ENCODE measurements at places on chromosomes 2 and 18.

- DNase-seq: no peak
Measured at GRCh38 chr2:223587301-223587700, 14.9 kb downstream of the SCG2 start.

- no peak for DNase-seq
Measured at GRCh38 chr18:8241731-8242130, 367.5 kb upstream of the RAB12 start.

- DNase-seq: no peak
Measured at GRCh38 chr2:181142514-181142913, 162.1 kb downstream of the UBE2E3 start.

DNA sequence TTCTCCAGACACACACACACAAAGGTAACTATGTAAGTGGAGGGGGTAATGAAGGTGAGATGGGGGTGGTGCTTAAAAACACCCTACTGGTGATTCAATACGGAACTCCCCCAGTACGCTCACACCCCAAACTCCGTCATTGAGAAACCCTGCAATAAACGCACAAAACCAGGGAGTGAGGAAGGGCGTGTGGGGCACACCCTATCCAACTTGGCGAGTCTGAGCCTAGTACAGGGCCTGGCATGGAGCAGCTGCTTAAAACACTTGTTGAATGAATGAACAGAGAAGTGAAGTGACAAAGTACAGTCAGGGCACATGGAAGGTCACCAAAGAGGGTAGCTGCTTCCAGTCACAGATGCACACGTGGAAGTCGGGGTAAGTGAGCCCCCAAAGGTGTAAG is 146.8 kb upstream of the SMAD2 start:
- no peak for DNase-seq

- DNase-seq: no peak
Measured at GRCh38 chr2:44009136-44009735, 13.4 kb upstream of the LRPPRC start.

DNA sequence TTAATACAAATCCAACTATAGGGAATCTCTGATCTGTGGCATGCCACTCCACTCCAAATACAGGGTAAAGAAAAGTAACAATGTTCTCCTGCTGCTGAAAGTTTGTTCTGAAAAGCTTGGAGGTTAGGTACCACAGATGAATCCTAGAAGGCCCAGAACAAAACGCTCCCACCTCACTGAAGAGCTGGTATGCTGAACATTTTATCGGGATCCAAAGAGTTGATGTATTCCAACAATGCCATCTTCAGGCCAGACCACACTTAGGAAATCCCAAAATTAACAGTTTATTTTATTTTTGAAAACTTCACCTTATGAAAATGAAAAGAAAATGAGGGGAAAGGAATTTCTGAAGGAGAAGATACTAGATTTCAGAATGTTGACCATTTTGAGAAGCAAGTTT is 145.1 kb upstream of the CDH19 start:
- DNase-seq: no peak

GRCh38 chr2:175126661-175127060 is 41.3 kb downstream of the ATF2 start:
- no peak for DNase-seq

DNA sequence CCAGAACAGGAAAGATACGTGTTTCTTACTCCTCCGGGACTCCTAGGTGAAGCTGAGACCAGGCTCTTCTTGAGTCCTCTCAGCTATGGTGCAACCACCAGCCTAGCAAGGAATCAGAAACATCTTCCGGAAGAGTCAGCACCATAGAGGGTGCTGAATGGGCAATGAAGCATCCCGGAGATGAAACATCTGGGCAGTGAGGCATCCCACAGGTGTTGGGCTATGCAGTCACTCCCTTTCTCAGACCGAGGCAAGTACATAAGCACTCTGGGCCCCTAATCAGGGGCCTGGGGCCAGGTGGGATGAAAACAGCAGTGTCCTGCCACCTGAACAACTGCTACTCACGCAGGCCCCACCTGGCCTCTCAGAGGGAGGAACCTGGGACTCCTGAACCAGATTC is 1.4 kb upstream of the CAPN10 start:
- no peak for DNase-seq

DNA sequence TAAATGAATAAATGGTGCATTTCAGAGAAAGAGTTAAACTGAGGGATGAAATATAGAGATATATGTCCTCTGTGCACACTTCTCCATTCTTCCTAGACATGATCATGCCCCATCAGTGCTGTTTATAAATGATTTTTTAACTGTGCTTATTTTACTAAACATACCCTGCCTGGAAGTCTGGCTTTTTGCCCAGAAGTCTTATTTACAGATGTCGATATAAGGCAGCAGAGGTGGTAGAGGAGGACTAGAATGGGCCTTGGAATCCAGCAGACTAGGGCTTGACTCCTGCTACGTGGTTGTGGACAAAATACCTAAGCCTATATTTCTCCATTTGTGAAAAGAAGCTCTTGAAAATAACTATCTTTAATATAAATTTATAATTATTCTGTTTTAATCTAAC is 355.5 kb downstream of the RAD51AP2 start:
- DNase-seq: no peak

DNA sequence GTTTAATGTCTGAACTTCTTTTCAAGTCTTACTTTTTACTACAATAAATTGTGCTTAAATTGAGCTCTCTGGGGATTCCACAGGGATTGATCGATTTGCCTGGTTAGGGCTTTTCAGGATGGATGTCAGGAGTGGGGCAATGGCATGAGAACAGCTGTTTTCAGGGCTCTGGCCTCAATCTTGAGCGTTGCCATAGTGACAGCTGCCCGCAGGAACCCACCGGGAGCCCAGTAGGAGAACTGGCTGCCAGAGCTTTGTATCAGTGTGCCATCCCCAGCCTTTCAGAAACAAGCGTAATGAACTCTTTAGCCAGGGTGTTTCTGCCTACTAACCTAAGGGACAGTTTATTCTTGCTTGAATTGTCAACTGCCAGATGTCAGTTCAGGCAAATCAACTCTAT is 93.5 kb downstream of the GALNT3 start:
- no peak for DNase-seq

DNA sequence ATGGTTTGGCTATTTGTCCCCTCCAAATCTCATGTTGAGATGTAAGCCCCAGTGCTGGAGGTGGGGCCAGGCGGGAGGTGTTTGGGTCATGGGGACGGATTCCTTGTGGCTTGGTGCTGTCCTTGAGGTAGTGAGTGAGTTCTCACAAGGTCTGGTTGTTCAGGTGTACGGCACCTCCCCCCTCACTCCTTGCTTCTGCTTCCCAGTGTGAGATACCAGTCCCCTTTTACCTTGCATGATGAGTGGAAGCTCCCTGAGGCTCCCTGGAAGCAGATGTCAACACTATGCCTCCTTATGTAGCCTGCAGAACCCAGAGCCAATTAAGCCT is 232.6 kb downstream of the LDLRAD4 start:
- no peak for DNase-seq

GRCh38 chr2:205571360-205571959 is 110.8 kb upstream of the NRP2 start:
- DNase-seq: no peak

GRCh38 chr2:212264187-212264586 is 274.4 kb downstream of the ERBB4 start:
- DNase-seq: no peak

- DNase-seq: no peak
Measured at GRCh38 chr2:73269686-73270465, 14.4 kb downstream of the FBXO41 start.

DNA sequence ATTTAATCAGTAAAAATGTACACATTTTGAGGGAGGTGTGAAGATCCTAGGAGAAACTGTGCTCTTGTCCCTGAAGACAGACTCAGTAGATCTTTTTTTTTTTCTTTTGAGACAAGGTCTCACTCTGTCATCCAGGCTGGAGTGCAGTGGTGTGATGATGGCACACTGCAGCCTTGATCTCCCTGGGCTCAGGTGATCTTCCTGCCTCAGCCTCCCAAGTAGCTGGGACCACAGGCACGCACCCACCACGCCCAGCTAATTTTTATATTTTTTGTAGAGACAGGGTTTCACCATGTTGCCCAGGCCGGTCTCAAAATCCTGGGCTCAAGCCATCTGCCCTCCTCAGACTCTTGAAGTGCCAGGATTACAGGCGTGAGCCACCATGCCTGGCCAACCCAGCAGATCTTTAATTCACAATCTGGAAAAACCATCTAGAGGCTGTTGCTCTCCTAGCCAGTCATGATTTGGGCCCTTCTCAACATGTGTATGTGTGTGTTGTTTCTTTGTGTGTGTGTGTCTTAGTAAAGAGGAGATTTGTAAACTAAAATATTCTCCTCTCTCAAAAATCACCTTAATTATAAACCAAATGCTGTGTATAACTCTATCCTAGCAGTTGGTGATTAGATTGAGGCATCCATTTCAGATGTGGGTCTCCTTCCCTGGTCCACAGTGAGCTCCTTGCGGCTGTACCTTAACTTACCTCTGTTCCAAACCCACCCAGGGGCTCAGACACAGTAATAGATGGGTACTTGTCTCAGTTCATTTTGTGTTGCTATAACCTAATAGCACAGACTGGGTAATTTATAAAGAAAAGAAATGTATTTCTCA is 3.9 kb upstream of the MYCN start:
- DNase-seq: no peak

DNA sequence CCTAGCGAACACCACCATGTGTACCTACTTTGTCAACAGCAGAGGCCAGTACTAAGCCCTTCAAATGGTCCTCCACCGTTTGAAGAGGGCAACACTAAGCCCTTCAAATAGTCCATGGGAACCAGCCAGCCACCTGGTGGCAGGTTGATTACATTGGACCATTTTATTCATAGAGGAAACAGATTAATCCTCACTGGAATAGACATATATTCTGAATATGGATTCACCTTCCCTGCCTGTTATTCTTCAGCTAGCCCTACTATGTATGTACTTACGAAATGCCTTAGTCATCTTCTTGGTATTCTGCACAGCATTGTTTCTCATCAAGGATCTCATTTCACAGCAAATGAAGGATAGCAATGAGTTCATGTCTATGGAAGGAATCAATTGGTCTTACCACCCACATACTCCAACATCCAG is 10.0 kb upstream of the ZNF396 start:
- no peak for DNase-seq

DNA sequence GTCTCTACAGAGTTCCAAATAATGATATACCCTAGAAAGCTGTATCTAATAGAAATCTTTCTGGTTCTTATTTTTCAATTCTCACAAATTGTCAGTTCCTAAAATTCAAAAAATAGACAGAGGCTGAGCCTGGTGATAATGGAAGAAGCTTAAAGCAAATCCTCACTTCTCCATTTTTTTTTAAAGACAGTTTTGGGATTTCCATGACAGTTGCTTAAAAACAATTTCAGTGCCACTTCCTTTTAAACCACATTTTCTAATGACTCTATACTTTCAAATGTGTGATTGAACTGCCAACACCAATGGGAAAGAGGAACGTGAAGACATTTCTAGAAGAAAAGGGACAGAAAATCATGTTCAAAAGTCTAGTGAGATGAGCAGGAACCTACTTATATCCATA is 4.0 kb downstream of the GKN2 start:
- no peak for DNase-seq

DNA sequence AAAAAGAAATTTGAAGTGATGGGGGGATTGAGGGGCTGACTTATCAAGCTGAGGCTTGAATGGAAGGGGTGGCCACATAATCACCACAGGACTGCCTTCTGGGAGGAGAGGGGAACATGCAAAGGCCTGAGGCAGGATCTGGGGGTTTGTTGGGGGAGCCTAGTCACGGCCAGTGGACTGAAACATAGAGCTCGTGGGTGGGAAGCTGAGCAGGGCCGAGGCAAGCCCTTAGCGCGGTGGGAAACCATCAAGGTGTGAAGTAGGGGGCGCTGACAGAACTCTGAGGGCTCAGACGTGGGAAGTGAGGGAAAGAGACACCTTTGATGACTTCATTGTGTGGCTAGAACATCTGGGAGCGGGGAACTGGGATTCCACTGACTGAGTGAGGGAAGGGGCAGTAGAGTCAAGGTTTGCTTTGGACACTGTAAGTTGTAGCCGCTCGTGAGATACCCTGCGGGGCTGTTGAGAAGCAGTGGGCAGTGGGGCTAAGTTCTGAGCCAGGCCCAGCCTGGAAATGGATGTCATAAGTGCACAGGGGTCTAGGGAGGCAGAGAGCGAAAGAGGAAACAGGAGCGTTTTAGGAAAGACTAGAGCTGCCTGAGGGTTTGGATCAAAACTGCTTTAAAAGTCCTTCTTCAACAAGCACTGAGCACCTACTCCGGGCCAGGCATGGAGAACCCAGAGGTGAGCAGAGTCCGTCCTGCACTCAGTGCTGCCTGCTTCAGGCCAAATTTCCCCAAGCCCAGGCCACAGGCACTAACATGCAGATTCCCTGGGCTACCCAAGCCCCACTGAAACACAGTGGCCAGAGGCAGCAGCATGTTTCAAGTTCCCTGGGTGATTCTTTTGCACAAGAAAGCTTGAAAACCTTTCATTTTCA is 686 bp upstream of the SNORC start:
- DNase-seq: no peak

DNA sequence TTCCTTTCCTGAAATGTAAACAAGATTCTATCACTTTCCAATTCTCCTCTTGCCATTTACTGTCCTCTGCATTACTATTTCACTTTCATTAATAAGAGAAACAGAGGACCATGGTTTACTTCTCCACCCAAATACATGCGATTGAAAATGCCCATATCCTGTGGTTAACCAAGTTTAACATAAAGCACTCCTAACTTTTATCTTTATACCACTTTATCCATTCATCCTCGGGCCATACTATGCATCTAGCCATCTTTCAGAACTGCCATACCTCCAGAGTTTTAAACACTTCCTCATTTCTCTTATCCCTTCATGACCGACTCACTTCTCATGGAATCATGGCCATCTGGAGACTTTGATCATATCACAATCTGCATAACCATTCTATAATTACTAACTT is 1182.3 kb downstream of the CNTNAP5 start:
- DNase-seq: no peak

GRCh38 chr2:235675678-235676535 is 182.1 kb downstream of the AGAP1 start:
- no peak for DNase-seq

GRCh38 chr2:203444738-203445137 is 90.4 kb downstream of the RAPH1 start:
- DNase-seq: no peak

DNA sequence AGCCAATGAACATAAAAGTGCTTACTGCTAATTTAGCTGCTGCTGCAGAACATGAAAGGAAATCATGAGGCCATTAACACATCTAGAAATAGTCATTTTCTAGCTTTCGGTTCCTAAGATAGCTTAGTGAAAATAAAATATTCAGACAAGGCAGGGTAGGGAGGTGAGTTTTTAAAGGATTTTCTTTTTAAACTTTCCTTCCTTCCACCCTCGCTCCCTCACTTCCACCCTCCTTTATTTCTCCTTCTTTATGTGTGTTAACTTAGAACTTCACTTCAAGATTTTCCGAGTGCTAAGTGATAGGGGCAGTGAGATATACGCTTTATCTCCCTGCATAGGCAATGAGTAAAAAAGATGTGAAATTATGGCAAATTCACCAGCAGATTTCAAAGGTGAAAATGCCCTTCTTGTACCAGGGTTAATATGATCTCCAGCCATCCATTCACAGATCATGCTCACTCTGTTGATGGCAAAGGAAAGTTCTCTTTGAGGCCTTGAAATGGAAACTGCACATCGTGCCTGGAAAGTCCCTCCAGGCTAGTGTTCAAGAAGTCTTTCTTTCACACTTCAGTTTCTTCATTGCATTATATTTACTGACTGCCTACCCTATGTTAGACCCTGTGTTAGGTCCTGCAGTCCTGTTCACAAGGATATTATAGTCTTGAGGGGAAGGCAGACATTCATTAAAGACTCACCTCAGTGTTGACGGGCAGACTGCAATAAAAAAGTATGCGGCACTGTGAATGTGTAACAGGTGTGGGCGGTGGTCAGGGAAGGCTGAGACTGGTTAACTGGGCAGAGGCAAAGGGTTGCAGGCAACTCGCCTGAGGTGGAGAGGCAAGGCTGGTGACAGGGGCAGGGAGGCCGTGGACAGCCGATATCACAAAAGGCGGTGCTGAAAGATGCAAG is 200.8 kb downstream of the PLCL1 start:
- DNase-seq: no peak

Measured in GM04504 (cell line).